AML-193 (cell line): ENCODE measurements at places on chromosomes 12 and 14.

GRCh38 chr14:64700290-64700689 is 3.9 kb upstream of the PLEKHG3 start:
- no peak for DNase-seq

DNA sequence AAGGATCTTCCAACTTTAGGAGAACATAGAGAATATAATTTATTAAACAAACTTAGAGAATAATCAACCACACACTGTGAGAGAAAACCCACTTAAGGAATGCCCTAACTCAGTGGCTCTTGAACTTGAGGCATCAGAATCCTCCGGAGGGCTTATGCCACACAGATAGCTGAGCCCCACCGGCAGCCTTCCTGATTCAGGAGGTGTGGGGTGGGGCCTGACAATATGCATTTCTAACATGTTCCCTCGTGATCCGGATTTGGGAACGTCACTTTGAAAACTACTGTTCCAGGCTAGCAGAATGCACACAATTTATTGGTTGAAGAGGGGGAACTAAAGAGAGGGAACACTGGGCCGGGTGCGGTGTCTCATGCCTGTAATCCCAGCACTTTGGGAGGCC is 2.0 kb upstream of the SOAT2 start:
- no peak for DNase-seq

GRCh38 chr12:12799163-12799920 is 13.8 kb upstream of the DDX47 start:
- no peak for DNase-seq

DNA sequence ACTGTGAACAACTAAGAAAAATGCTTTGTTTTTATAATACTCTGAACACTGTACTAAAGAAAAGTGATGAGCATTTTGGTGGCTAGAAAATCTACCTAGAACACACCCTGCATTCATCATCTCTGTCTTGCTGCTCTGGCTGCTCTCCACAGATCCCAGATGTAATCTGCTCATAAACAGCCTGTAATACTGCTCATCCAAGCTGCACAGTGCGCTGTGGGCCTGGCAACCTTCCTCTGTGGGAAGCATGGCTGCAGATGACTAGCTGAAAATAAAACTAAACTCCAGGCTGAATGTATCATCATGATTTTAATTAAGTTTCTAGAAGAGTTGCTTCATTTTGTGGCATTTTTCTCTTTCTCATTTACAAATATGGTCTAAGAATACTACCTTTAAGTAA is 200.7 kb downstream of the SLC2A13 start:
- no peak for DNase-seq

DNA sequence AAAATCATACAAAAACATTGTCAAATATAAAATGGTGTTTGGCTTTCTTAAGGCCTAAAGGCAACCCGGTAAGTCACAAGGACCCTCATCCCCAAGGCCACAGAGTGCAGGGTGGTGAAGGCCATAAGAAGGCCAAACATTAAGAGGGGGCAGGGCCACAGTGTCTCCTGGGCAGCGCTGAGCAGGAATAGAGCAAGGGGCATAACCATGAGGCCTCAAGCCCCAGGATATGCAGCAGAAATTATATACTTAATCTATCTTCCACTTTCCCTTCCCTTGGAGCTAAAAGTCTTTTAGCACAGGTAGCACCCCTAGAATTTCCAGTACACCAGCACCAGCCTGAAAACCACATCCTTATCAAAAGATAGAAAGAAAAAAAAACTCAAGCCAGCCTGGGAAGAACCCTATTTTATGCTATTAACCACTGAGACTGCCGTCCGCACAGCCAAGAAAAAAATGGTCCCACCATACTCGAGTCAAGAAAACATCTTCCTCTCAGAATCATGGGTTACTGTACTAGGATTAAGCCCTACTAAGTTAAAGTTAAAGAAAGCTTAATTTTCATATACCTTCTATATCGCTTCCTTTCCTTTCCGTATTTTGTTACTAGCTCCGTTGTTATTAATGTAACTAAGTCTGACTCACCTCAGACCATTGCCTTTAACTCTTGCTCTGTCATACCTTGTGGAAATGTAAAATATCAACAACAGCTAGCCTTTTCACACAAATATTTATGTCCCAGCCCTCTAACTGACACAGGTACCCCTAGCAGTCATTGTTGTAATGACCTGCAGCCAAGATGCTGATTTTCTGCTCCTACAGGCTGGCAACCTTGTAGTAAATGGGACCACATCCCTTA is 20.1 kb downstream of the KLRK1 start:
- no peak for DNase-seq

DNA sequence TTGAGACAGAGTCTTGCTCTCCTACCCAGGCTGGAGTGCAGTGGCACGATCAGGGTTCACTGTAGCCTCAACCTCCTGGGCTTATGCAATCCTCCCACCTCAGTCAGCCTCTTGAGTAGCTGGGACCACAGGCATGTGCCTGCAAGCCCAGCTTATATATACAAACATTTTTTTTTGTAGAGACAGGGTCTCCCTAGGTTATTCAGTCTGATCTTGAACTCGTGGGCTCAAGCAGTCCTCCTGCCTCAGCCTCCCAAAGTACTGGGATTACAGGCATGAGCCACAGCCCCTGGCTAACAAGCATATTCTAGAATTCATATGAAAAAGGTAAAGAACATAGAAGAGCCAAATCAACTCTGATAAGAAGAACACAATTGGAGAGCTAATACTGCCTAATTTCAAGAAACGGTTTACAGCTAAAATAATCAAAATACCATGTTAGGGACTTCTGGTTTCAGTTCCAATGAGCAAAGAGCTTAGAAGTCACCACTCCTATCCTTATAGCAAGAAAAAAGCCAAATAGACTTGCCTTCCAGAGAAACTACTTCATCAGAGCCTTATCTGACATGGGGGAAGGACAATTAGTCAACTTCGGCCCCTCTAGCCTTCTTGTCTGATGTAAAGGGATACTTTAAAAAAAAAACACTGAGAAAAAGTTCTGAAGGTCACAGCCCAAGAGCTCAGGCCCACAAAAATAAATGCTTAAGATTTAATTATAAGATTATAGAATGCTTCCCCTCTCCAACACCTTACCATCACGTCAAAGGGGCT is 37.6 kb downstream of the TMEM116 start:
- DNase-seq = no peak

GRCh38 chr12:12334367-12335040 is 15.5 kb downstream of the MANSC1 start:
- DNase-seq = peak; percentile 59

- DNase-seq = no peak
Observed at GRCh38 chr14:39229222-39229543, 4.5 kb upstream of the MIA2 start.

GRCh38 chr12:16150276-16150675 is 127.2 kb downstream of the SLC15A5 start:
- DNase-seq = peak; percentile 12

- no peak for DNase-seq
Observed at GRCh38 chr12:5217936-5218335, 174.3 kb downstream of the KCNA5 start.

DNA sequence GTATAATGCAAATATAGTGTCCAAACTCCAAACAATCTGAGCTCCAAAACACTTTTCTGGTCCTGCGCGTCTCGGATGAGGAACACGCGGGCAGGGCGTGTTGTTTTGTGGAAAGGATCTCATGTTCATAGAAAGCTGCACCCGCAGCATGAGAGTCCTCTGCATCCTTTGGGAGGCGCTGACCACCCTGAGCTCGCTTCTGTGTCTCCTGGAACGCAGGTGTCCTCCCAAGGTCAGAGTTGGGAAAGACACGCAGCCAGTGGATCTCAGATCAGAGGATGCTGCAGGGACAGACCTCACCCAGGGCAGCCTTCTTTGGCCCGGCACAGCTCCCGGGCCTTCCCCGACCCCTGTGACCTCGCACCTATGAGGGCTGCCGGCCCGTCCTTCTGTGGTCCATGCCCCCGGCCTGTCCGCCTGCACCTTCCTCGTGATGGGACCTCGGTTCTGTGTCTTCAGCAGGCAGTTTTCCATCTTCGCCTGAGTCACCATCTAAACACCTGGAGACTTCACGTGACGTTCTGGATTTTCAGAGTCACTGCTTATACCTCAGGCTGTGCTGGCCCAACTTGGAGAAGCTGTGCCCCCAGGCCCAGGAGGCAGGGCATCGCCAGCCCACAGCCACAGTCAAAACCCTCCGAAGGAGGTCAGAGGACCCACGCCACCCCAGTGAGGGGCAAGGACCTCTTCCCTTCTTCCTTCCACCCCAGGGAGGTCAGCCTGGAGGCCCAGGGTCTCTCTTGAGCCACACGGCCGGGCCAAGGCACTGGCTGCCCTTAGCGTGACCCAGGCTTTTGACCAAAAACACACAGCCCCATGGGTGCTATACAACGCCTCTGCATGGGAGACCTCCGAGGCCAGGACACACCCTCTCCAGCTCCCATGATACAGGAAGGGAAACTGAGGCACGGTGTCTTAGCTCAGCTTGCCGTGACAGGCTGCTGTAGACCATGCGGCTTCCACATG is 25.9 kb downstream of the MMP17 start:
- no peak for DNase-seq

DNA sequence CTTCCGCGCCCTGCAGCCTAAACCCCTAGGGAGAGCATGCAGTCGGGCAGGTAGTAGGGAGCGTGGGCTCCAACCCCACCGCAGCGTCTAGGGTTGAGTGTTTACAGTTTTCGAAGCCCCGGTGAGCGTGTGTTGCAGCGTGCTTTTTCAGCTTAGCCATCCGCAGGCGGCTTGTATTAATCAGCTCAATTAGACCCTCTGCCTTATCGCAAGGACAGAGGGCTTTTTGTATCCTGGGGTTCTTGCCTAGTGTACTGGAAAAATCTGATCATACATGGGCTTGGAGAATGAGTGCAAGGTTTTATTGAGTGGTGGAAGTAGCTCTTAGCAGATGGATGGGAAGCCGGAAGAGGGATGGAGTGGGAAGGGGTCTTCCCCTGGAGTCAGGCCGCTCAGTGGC is 44.4 kb upstream of the GNG2 start:
- no peak for DNase-seq

DNA sequence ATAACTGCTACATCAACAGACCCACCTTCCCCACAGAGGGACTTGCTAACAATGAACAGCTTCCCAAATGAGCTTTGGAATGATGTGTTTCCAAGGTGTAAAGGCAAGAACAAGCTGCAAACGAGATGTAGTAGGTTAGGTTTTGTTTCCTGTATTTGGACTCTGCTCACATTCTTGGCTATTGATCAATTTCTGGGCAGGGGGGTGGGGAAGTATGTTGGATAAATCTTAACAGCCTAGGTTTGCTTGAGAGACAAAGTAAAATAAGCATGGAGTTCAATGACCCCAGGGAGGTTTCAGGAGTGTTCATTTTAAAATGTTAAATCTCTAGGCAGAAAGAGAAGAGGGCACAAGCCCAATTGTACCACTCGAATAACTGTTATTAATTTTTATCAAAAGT is 146.6 kb downstream of the DPY19L2 start:
- DNase-seq = no peak
